ENCODE measurements at places on chromosomes 6 and 20.

DNA sequence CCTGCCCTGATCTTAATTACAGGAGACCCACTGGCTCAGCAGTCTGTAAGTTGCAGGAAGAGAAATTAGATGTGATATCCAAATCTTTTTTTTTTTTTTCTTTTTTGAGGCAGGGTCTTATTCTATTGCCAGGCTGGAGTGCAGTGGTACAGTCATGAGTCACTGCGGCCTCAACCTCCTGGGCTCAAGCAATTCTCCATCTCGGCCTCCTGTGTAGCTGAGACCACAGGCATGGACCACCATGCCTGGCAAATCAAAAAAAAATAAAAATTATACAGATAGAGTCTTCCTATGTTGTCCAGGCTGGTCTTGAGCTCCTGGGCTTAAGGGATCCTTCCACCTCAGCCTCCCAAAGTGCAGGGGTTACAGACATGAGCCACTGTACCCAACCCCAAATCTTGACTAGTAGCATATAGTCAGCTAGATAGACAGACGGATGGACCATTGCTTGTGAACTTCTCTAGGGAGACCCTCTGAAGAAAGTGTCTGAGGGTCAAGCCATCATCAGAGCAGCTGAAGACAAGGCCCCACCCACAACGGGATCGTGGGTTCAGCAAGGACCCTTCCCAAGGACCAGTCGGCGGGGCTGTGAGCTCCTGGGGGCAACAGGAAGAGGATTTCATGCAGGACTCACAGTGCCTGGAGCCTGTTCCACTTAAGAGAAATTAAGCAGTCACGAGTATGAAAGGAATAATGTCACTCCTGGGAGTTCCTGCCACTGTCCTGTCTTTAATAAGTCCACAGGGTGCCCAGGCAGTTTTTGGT is 222.7 kb downstream of the ANKRD60 start:
- no peak for DNase-seq

DNA sequence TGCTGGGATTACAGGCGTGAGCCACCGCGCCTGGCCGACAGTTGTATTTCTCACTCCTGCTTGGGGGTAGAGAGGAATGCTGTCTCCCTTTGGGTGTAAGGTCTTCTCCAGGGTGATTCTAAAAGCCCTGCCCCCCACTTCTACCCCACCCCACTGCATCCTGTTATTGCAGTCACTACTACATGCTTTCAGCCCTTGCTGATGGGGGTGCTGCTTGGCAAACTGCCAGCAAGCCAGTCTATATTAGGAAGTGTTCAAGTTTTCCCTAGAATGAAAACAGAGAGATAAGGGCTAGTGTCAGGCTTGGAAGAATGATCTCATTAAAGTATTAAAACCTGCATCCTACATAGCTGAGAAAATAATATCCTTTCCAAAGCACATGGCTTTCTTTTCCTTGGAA is 31.3 kb downstream of the TTI1 start:
- DNase-seq: no peak

DNA sequence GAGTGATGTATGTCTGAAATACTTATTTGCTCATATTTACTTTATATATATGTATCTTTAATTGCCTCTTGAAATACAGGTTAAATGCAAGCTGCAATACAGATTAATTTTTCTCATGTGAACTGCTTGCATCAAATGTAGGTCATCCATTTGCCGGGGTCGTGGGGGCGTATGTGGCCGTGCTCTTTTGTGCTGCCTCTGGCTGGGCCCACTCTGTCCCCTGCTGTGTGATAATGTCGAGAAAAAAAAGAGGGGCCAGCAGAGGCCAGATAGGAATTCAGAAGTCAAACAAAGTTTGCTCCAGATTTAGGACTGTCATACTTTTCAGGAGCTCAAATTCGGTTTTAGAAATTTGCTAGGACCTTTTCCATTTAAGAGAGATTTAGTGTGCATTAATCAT is 459.6 kb upstream of the SOX4 start:
- DNase-seq: no peak

- DNase-seq: no peak
Measured at GRCh38 chr6:80976336-80976735, 776.1 kb downstream of the TENT5A start.

DNA sequence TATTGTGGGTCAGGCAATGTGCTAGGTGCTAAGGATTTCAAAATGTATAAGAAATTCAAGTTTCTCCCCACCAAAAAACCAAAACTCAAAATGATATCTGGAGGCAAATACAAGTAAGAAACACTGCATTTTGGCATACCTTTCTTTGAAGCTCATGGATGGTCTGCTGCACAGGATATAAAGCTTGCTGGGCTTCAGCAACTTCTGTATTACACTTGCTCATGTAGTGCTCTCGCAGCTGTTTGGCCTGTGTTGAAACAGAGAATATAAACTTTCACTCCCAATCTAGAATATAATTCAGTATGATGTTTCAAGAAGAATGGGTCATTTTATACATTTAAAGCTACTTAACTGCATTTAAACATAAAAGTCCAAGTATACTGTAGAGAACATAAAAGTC is 39.6 kb downstream of the SHPRH start:
- DNase-seq: no peak

- no peak for DNase-seq
Measured at GRCh38 chr20:9160757-9161156, 91.9 kb downstream of the PLCB4 start.

GRCh38 chr20:1319051-1319450 is 9.9 kb downstream of the SDCBP2 start:
- DNase-seq: no peak

GRCh38 chr20:64048402-64049044 is 916 bp downstream of the SOX18 start:
- DNase-seq: no peak

DNA sequence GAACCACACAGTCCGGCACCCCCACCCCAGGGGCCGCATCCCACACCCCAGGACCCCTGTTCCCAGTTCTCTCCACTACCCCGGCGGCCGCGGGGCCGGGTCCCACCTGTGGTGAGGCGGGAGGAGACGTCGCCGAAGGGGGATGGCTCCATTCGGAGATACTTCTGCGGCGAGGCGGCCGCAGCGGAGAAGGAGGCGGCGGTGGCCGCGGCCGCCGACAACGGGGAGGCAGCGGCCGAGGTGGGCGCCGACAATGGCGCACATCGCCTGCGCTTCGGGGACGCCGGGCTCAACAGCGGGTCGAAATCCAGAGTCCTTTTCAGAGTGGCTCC is 723 bp downstream of the AKIRIN2 start:
- DNase-seq: no peak

DNA sequence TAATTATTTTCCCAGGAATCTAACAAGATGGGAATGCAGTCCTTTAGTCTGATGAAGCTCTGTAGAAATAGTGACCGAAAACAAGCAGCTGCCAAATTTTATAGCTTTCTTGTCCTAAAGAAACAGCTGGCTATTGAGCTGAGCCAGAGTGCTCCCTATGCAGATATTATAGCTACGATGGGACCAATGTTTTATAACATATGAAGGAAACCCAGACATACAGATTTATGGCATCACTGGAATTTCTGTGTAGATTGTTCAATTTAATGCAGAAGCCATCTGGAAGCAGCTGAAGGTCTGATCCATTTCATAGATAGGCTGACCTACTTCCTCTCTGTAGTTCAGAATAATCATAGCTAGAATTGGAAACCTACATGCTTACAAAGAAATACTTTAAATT is 11.8 kb upstream of the SNPH start:
- no peak for DNase-seq

Data from stimulated activated naive CD8-positive, alpha-beta T cell treated with anti-CD3 and anti-CD28 coated beads, Interleukin-15, amount 100 ng/mL, for 72 hours (primary cell).